Fibroblast of upper back skin (primary cell): ENCODE measurements at places on chromosomes 7 and 10.

DNA sequence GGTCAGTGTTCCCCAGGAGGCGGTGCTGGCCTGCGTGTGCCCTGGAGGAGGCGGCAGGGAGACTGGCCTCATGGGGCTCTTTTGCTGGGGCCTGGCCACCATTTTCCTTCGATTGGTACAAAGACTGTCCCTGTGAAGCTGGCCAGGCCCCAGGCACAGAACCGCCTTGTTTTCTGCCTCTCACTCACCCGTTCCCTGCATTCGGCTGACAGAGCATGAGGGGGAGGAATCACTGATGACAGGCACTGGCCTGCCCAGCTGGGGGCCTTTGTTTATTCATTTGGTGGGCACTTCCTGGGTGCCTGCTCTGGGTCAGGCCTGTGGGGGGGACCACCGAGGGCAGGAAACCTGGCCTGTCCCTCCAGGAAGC lies 139.2 kb downstream of the FAM53B start:
- DNase-seq: no peak

GRCh38 chr7:131532570-131533091 lies 23.8 kb downstream of the PODXL start:
- DNase-seq: no peak

DNA sequence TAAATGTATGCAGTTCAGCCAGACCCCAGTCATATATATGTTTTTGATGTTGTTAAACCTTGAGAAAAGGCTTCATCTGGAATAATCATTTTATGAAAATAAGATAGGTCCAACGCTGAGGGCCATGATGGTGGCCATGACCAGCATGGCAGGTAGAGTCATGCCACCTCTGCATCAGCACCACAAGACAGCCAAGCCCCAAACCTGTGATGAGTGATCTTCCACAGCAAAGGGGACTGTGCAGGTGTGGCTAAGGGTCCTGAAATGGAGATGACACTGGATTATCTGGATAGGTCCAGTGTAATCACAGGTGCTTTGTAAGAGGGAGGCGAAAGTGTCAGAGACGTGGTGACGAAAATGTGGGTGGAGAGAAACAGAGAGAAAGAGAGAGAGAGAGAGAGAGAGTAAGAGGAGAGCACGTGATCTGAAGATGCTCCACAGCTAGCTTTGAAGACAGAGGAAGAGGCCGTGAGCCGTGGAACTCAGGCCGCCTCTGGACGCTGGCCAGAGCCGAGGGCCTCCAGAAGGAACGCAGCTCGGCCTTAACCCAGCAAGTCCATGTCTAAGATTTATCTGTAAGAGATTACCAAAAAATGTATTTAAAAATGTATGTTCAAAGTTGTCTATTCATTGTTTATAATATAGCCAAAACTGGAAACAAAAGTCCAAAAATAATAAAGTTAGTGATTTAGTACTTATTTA lies 304.4 kb upstream of the SHH start:
- DNase-seq: no peak

- peak; percentile 34 for DNase-seq
These were observed 79.4 kb downstream of the VWC2 start for GRCh38 chr7:49852619-49853462.

DNA sequence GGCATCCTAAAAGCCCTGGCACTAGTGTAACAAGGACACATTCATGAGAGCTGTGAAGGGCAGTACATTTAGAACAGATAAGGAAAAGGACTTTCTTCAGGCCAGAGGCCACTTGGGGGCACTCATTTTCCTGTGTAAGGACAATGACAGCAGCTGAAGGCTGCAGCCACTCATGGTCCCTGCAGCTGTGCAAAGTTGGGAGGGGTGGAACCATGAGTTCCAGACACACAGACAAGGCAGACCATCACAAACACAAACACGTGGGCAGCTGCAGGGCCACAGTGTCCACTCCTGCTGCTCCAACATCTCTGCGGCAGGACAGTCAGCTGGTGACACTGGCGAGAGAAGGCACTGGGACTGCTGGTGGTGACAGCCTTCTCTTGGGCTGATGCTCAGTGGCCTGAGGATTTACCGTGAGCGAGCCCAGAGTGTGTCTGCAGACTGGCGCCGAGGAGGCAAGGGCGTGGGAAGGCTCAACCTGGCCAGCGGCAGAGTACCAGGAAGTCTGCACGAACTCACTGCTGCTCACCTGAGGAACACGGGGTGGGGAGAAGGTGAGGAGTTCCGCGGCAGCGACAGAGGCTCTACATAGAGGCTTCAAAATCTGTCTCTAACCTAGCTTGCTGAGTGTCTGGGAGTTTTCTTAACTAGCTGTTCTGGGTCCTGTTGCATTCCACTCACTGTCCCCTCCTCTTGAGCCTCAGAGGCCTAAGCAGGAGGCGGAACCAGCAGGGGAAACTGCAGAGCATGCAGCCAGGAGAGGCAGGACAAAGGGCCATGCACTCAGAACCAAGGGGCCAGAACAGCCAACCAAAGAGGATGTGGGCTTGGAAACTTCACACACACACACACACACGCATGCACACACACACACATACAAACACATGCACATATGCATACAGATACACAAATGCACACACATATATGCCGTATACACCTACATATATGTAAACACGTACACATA lies 76.5 kb upstream of the DDC start:
- DNase-seq: no peak

- peak; percentile 11 for DNase-seq
These were observed 89.3 kb downstream of the MKI67 start for GRCh38 chr10:128036746-128037543.

- DNase-seq: no peak
These were observed 5.1 kb upstream of the HIPK2 start for GRCh38 chr7:139782932-139783331.

GRCh38 chr7:156659961-156660360 lies 19.4 kb downstream of the RNF32 start:
- no peak for DNase-seq

DNA sequence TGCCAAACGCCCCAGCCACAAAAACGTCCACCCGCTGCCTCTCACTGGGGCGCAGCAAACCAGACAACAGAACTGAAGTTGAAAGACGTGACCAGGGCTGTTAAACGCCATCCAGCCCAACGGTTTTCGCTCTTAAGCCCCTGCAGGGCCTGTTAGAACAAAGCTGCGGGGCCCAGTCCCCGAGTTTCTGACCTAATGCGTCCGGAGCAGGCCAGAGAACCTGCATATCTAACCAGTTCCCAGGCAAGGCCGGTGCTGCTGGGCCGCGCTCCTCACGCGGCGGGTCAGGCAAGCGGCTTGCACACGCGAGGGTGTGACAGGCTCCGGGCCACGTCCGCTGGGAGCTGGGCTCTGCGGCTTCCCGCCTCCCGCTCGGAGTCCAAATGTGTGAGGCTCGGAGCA lies 87.0 kb downstream of the PTPRN2 start:
- DNase-seq: no peak

DNA sequence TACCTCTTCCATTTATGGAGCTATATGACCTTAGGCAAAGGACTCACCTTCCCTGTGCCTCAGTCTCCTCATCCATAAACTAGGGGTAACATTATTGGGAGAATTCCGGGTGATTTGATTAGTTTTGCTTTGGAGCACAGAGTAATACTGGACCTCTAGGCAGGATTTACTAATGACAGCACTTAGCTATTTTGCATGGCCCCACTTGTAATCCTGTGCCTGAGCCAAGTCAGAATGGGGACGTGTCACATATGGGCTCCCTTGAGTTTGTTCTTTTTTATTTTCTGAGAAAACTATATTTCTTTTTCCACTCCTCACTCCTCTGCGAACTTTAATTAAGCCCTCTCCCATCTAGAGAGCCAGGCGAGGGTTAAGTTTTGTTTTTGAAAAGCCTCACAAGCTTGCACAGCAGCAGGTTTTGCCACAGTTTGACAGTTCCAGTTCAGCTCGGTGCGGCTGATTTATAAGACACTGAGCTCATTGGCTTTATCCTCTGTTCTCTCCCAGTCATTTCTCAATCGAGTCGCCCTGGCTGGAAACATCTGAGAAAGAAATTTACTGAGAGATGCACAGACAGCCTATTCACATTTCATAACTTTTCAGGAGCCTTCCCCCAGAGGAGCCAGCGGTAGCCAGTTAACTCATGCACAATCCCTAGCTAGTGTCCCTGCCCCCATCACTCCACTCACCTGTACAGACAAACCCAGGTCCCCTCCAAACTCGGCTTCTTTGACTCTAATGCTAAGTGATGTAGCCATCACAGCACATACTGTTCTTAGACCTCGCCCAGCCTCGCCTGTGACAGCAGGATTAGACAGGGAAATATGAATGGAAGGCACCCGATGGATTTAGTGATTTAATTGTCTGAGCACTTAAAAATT lies 441.9 kb upstream of the NPVF start:
- DNase-seq: peak; percentile 18

- DNase-seq: no peak
These were observed 159.8 kb downstream of the DNAJB6 start for GRCh38 chr7:157496416-157497275.

DNA sequence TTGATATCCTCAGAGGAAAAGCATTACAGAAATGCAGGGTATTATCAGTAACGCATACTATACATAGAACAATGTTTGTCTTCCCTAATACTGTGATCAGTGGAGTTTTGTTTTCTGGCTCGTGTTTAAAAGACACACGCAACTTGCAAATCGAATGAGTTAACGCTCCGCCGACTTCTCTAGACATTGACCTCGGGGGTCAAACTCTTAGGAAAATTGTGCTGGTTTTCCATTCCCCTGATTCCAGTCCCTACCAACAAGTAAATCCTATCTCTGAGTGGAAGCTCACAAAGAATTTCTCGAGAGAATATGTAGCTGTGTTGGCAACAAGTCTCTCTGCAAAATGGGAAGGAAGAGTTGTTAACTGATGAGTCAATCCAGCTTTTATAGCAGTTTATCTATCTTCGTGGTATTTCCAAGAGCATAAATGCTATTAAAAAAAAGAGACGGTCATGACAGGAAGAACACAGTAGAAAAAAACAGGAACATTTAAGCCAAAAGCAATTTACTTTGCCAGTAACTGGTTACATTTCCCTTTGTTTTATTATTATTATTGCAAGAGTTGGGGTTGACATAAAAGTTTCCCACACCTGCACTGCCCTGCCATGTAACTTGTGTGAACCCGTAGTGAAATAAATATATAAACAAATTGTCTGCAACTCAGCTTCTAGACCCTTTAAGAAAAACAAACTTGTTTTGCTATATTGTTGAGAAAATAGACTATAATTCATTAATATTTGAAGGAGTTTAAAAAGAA lies 144.4 kb downstream of the ARID5B start:
- peak; percentile 95 for DNase-seq

DNA sequence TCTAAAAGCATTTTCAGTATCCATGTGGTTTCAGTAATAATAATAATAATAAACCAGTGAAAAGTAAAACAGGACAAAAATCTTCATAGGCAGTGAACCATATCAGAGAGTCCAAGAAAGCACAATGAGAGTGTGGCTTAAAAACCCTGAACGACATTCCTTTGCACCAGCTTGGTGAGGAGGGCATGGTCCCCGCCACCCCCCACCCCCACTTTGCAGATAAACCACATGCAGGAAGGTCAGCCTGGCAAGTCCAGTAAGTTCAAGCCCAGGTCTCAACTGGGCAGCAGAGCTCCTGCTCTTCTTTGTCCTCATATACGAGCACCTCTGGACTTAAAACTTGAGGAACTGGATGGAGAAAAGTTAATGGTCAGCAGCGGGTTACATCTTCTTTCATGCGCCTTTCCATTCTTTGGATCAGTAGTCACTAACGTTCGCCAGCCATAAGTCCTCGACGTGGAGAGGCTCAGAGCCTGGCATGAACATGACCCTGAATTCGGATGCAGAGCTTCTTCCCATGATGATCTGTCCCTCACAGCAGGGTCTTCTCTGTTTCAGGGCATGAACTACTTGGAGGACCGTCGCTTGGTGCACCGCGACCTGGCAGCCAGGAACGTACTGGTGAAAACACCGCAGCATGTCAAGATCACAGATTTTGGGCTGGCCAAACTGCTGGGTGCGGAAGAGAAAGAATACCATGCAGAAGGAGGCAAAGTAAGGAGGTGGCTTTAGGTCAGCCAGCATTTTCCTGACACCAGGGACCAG lies 172.5 kb downstream of the EGFR start:
- no peak for DNase-seq

DNA sequence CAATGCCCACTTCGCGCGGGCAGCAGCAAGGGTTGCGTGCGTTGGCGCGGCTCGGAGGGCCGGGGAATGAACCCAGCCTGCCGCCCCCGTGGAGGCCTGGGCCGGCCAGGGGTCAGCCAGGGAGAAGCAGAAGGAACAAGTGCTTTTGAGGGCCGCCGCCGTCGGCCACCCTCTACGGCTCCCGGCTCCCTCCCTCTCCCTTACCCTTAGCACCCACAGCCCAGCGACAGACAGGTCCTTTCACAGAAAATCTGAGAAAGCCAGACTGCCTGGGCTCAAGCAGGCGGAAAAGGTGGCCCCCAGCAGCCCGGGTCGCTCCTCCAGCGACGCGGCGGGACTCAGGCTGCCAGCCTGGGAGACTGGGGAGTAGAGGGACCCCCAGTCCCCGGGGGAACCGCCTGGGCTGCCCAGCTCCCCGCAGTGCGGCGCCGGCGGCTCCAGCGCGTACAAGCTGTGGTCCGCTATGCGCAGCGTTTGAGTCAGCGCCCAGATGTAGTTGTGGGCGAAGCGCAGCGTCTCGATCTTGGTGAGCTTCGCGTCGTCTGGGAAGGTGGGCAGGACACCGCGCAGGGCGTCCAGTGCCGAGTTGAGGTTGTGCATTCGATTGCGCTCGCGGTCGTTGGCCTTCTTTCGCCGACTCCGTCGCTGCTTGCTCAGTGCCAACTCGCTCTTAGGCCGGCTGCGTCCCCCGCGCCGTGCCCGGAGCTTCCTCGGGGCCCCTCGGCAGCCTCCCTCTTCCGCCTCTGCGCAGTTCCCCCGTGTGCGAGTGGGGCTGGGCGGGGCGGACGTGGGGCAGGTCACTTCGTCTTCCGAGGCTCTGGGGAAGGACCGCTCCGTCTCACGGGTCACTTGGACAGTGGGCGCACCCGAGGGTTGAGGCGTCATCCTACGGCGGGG lies 815 bp downstream of the NEUROG3 start:
- no peak for DNase-seq

DNA sequence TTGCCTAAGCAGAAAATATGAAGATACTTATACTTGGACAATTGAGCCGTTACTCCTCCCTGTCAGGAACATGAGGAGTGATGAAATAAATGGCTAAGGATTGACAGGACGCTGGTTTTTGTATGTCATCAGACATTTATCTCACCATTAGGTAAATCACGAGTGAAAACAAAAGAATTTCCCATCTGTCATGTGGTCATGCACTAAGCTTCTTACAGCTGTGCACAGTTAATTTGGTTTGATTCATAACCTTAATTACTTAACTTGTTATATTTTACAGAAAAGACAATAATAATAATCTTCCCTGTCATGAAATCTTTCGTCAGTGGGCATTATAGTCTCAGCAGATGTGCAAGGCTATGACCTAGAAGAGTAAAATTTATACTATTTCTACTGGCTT lies 266.5 kb downstream of the HGF start:
- peak; percentile 14 for DNase-seq

DNA sequence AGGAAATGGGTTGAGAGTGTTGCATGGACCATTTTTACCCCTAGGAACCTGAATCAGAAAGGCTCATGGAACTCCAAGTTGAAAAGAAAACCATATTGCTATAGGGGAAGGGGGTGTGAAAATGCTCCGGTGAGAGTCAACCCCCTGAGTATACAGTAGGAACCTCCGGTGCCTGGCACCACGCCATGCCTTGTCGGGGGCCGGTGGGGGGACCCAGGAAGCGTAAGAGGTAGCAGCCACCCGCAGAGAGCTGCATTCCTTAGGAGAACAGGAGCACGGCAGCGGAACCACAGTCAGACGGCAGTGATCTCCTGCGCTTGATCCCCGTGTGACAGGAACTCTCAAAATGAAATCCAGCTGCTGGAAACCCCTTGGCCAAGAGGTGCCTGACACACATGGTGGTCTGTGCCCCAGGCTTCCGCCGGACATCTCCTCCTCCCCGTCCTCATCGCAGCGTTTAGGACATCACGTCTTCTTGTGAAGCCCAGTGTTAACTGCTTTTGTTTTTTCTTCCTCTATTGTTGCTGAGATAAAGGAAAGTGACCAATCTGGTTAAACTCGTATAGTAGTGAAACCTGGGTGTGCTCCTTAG lies 186.8 kb downstream of the CELF2 start:
- peak; percentile 11 for DNase-seq
